NCI-H2171 (cell line): ENCODE measurements at places on chromosomes 1 and 21.

GRCh38 chr1:74452035-74452434 is 60.4 kb downstream of the LRRC53 start:
- no peak for DNase-seq

DNA sequence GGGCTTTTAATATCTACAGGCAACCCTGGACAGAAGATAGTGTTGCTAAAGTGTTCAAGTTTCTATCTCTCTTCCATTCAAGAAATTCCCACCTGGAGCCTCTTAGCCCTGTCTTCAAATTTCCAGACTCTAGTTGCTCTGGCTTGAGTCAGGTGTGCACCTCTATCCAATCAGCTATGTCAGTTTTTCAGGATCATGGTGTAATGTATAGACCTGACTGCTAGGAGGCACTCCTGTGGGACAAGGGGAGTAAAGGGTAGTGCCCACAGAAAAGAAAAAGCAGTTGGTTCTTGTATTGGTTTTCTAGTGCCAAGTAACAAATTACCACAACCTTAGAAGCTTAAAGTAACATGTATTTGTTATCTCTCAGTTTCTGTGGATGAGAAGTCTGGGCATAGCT is 6.2 kb upstream of the ZRANB2 start:
- DNase-seq: no peak

- no peak for DNase-seq
These were observed 107.3 kb downstream of the UCHL5 start for GRCh38 chr1:192951691-192952460.

DNA sequence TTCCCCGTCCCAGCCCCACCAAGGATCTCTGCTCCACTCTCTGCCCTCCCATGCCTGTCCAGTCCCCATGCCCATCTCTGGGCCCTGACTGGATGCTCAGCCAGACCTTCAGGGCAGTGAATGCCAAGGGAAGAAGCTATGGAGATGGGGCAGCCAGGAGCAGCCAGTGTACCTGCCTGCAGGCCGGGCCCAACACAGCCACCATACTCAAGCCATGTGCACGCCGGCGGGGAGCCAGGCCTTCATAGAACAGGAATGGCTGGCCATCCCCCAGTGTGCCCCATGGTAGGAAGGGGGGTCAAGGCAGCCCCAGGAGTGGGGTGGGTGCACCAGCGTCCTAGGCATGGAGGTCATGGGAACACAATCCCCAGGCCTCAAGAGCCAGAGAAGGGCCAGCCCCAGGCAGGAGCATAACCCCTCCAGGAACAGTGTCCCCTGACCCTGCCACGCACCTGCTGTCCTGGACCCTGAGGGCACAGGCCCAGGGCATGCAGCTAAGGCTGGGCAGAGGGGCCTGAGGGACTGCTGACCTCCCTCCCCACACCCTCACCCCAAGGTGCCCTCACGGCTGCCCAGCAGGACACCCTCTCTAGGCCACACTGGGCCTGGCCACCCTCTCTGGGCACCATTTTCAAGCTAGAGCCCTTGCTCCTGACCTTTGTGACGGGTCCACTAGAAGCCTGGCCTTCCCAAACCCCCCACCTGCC is 20.3 kb upstream of the ARF1 start:
- no peak for DNase-seq

DNA sequence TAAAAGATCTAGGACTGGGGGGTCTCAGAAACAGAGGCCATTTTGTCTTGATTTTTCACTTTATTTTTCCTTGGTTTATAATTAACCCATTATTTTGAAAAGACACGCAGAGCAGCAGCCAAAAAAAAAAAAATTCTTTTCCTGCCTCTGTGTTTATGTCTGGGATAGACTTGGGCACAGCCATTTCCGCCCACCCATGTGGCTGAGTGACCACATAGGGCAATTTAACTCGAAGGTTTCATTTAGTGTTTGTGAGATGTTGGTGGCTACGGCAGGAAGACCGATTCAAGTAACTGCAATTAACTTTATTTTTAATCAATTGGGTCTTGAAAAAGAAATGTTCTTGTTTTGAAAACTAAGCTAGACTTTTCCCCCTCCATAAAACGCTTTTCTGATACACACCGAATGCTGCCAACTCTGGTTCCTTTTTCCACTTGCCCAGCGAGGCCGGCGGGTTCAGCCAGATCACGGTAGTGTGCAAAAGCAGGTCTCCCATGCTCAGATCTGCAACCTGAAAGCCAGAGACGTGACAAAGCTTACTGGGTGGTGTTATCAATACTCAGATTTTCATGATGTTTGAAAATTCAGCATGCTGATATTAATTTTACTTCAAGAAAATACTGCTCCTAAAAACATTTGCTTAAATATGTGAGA is 97.4 kb upstream of the KRTAP19-8 start:
- no peak for DNase-seq

DNA sequence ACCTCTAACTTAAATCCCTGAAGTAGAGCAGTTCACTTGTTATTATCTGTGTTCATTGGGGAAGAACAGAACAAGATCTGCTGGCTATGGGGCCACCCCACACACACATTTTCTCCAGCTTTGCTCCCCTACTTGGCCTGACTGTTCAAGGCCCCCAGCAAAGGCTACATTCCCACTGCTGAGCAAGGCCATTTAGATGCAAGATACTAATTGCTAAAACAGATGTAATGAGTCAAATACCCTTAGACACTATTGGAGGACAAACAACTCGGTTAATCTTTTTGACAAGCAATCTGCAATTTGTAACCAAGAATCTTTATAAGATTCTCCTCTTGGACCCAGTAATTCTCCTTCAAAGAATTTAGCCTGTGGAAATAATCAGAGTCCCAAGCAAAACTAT is 67.7 kb downstream of the NAV1 start:
- no peak for DNase-seq

GRCh38 chr1:210363119-210363518 is 34.4 kb downstream of the HHAT start:
- DNase-seq: no peak

DNA sequence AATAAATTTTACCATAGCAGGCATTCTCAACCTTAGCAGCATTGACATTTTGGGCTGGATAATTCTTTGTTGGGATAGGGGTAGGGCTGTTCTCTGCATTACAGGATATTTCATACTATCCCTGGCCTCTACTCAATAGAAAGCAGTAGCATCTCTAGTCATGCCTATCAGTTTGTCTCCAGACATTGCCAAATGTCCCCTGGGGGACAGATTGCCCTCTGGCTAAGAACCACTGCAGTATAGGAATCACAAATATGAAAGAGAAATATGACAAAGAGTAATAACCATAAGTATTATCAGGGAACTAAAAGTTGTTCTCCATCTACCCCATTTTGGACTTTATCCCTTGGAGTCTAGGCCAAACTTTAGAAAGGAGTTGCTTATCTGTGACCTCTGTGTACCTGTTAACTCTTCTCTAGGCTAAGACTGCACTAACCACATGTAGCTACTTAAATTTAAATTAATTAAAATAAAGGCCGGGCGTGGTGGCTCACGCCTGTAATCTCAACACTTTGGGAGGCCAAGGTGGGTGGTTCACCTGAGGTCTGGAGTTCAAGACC is 76.1 kb downstream of the AGO3 start:
- no peak for DNase-seq

- no peak for DNase-seq
These were observed 129.9 kb downstream of the ZNF281 start for GRCh38 chr1:200279810-200280411.

- no peak for DNase-seq
These were observed at the start of gene RGS1 for GRCh38 chr1:192575499-192576189. RGS1 (plus strand) TSS chr1:192575773; CDS start chr1:192575793, 20 bp downstream.

GRCh38 chr1:48581270-48581669 is 109.3 kb upstream of the SPATA6 start:
- DNase-seq: no peak

GRCh38 chr1:209100460-209100859 is 483.1 kb upstream of the CAMK1G start:
- DNase-seq: no peak

GRCh38 chr1:119294722-119295121 is 73.9 kb upstream of the HAO2 start:
- no peak for DNase-seq

DNA sequence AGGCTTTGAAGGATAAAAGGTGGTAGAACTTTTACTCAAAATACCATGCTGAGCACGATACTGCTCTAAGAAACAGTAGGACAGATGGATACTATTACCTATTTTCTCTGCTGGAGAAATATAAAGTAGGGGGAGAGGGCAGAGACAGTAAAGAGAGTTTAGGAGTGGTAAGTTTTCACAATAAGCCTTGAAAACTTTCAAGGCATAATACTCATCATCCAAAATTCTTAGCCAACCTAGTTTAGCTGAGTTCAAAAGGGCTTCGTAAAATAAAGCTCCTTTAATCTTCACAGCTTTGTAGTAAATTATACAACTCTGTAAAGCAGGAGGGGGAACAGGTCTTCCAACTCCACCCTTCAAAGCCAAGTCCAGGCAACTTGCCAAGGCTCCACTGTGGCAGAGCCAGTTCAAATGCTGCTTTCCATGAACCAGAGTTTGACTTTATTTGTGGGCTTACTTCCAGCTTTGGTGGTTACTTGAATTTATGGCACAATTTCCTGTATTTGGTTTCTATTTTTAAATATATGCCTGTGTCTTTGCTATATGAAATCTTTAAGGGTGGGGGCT is 15.5 kb downstream of the TEX38 start:
- DNase-seq: no peak

- DNase-seq: no peak
These were observed 10.4 kb upstream of the SGIP1 start for GRCh38 chr1:66523562-66523961.

DNA sequence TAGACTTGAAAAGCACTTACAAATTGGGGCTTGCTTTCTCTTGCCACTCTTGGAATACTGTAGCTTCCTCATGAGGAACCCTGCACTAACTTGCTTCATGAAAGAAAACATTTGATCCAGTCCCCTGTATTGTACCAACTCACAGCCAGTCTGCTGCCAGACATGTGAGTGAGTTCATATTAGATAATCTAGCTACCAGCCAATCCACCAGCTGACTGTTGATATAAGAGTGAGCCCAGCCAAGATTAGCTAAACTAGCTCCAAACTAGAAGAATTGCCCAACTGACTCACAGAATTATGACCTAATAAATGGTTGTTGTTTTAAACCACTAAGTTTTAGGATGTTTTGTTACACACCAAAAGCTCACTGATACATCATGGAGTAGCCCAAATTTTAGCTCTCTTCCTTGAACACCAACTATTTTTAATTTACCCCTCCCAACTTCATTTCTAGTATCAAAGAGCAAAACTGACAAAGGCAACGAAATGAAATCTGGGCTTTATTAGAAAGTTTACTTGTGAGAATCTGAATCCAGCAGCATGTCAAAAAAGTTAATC is 6.6 kb upstream of the RGS8 start:
- no peak for DNase-seq

- no peak for DNase-seq
These were observed 218.1 kb upstream of the FAM78B start for GRCh38 chr1:166384948-166385347.

- DNase-seq: no peak
These were observed 36.7 kb downstream of the NPHP4 start for GRCh38 chr1:5955479-5955977.

DNA sequence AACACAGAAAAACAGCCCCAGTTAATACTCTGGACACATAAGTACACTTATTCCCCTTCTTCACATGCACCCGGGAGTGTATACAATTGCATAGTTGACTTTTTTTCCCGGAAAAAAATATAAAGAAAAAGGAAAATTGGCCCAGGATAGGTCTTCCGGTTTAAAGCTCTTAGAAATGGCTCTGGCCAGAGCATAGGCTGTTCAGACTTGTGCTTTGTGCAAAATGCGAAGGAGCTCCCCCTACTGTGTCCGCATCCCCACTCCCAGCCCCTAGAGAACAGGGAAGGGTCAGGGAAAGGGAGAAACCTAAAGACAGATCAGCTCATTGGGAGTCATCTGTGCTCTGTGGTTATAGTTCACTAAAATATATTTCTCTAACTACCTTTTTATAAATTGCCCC is 5.5 kb upstream of the MTMR11 start:
- DNase-seq: no peak

GRCh38 chr1:93871366-93871765 is 7.6 kb downstream of the DNTTIP2 start:
- DNase-seq: no peak
